ENCODE measurements at places on chromosomes 7 and 10. TPM values are rescaled to one million over a fixed set of nuclear protein-coding genes. Genes with fewer than 3 reads are reported as not detected.

ZCCHC24 gene
- total RNA-seq: 10.7 TPM

DRGX gene
- total RNA-seq: not detected

DNA sequence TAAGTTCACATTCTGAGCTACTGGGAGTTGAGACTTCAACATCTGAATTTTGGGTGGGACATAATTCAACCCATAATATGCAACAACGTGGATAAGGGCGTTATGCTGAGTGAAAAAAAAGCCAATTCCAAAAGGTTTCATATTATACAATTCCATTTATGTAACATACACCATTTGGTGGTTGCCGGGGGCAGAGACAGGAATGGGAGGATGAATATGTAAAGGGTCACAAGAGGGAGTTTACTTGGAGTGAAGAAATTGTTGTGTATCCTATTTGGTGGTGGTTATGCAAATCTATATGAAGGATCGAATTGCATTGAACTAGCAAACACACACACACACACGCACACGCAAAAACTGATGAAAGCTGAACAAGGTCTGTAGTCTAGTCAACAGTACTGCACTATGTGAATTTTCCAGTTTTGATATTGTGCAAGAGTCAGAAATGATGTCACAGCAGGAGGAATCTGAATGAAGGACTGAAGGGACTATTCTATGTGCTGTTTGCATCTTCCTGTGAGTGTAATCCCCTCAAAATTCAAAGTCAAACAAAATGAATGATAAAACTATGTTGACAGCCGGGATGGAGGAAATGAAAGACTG, 249.2 kb upstream of the HABP2 start:
- H3K4me3 ChIP-seq: no peak overlapping the region
- no peak overlapping the region for H3K27ac ChIP-seq
- H3K4me1 ChIP-seq: peaks cover 41% of the 10 kb centered on the region
- no peaks in the 10 kb centered on the region for H3K27me3 ChIP-seq
- H3K36me3 ChIP-seq: no peaks in the 10 kb centered on the region

GRCh38 chr10:76969366-76969948, 668.2 kb downstream of the KCNMA1 start:
- no peaks in the 10 kb centered on the region for H3K27me3 ChIP-seq
- H3K4me3 ChIP-seq: no peak overlapping the region
- no peak overlapping the region for H3K27ac ChIP-seq
- no peaks in the 10 kb centered on the region for H3K36me3 ChIP-seq
- DNase-seq: no peak
- peaks cover 15% of the 10 kb centered on the region for H3K4me1 ChIP-seq

Measured in neural progenitor cell (in vitro differentiated cells).